ENCODE measurements at places on chromosomes 12 and 14.

- DNase-seq: peak; percentile 24
Observed at GRCh38 chr12:108495054-108495453, 20.0 kb upstream of the FICD start.

- no peak for DNase-seq
Observed at GRCh38 chr14:55869397-55870049, 248.7 kb upstream of the PELI2 start.

DNA sequence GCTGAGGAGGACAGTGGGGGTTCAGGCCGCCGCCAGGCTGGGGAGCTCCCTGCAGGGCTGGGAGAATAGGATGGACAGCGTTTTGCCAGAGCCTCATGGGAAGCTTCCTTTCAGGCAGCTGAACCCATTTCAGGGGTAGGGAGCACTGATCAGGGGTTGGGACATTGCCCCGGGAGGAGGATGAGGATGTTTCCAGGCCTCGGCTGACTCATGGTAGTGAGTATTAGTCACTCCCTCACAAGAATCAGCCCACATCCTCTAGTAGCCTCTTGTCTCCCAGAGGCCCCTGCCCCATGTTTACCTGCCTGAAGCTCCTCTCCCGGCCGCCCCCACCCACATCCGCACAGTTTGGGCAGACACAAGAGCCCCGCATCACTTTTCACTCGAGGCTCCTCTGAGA is 89.8 kb downstream of the ZFP36L1 start:
- no peak for DNase-seq

DNA sequence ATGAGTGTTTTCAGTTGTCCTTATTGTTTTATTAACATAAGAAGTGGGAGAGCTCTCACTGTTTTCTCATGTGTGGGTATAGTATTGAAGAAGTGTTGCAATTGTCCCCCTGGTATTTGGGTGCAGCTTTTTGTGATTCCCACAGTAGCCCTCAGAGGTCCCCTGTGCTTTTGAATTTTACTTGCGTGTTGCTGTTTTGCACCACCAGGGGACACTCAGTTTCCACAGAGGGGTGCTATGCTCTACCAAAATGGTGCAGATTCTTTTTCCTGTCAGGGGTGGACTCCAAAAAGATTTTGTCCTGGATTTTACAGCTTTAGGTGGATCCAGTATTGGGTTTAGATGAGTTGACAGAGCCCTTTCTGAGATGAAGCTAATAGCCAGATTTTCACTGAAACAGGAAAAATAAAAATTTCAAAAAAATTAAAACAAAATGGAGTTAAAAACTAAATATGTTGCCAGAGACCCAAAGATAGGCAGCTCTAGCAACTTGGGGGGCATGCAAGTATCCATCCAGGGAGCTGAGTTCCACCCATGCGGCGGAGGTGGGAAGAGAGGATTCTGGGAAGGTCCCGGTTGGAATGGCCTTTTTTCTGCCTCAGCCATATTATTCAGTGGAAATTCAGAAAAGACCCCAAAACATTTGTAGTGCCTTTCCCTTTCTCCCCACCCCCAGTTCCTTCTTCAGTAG is 50.2 kb downstream of the TTLL5 start:
- peak; percentile 21 for DNase-seq

GRCh38 chr14:50521912-50522341 is 10.4 kb downstream of the MAP4K5 start:
- peak; percentile 38 for DNase-seq

DNA sequence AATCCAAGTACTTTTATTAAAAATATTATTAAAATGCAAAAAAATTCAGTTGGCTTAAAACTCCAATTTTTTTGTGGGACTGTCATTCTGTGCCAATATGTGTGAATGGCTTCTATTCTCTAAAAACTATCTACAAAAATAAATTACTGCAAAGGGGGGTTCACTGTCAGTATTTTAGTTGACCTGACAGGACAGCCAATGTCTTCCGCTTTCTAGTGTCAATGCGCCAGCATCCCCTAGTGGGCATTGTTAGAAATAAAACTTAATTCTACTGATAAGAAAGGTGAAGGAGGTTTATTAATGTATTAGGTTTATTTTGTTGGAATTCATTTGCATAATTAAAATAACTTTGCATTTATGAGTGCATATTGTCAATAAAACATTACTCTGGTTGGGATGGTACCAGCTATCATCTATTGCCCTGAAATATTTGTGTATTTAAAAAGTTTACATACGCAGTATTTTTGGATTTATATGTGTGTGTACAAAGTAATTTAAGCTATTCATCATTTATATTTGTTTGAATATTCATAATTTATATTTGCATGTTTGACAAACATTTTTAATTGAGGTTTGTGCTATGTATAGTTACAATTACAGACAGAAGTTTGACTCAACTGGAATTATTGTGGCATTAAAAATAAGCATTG is 527.2 kb downstream of the FLRT2 start:
- DNase-seq: peak; percentile 42

GRCh38 chr12:6817662-6818157 is 3.9 kb upstream of the GPR162 start:
- no peak for DNase-seq

- DNase-seq: no peak
Observed at GRCh38 chr14:37791384-37792036, 196.1 kb downstream of the TTC6 start.

GRCh38 chr12:70908978-70909377 is 11.6 kb downstream of the PTPRR start:
- DNase-seq: no peak

- no peak for DNase-seq
Observed at GRCh38 chr12:109497675-109498074, 20.2 kb downstream of the UBE3B start.

DNA sequence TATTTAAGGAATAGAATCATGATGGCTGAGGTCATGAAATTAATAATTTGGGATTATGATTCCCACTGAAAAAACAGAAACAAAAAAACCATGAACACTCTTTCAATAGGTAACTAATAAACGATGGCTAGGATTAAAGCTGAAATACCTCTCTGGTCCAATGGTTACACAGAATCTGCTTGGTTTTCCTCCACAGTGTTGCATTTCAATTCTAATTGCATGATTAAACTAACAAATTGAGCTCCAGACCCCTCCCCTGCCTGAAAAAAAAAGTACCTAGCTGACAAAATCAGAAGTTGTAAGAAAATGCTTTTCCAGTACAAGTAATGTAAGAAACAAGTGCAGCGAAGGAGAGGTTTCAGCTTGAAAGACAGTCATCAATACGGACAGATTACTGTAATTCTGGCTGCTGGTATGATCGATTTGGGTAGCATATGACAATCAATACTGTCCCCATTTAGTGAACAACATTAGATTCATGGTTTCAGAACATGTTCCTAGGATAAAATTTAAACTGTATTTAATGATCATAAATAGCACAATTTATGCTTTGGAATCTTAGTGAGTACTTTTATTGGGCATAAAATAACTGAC is 32.0 kb downstream of the INSM2 start:
- DNase-seq: no peak

DNA sequence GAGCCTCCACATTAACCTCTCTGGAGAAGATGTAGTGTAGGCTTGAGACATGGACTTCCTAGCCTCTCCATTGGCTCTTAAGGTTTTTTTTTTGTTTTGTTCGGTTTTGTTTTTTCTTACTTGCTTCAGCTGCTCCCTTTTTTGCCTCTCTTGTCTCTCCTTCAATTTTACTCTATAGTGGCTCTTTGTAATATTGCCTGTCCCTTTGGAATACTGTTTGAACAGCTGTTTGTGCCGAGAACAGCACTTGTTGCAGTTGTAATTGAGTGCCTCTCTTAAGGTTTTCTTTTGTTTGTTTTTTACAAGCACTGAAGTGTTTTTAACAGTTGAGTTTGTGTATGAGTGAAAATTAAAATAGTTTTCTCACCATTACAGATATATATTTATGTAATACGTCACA is 567.7 kb downstream of the LRFN5 start:
- DNase-seq: peak; percentile 91

DNA sequence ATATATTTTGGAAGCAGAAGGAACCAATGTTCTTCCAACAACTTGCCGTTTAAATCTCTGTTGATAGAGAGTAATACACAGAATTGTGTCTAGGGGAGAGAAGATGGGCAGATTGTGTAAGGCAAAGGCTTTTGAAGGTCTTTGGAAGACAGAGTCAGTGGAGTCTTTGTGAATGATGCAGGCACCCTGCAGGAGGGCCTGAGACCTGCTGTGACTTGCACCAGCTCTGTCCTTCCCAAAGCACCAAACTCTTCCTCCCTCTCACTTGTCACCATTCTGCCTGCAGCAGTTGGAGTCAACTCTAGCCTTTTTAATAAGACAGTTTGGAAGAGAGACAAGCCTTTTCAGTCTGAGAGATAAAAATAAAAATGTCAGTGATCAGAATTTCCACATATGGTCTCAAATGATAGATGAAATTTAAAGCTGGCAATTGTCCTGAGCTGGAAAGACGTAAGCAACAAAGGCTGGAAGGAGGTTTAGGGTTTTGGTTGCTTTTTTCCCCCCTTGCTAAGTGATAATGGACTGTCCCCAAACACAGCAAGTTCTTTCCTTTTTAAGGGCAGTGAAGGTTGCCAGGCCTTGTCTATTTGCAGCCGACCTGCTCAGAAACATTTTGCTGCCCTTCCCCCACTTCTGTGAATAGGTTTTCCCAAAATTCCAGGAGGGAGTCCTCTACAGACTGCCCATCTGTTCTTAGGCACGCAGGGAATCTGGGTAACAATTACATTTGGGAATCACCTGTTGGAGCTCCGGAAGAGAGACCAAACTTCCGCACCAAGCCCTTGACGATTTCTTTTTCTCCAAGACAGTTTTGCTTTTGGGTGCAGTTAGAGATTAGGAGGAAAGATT is 103.0 kb upstream of the NTF3 start:
- no peak for DNase-seq

DNA sequence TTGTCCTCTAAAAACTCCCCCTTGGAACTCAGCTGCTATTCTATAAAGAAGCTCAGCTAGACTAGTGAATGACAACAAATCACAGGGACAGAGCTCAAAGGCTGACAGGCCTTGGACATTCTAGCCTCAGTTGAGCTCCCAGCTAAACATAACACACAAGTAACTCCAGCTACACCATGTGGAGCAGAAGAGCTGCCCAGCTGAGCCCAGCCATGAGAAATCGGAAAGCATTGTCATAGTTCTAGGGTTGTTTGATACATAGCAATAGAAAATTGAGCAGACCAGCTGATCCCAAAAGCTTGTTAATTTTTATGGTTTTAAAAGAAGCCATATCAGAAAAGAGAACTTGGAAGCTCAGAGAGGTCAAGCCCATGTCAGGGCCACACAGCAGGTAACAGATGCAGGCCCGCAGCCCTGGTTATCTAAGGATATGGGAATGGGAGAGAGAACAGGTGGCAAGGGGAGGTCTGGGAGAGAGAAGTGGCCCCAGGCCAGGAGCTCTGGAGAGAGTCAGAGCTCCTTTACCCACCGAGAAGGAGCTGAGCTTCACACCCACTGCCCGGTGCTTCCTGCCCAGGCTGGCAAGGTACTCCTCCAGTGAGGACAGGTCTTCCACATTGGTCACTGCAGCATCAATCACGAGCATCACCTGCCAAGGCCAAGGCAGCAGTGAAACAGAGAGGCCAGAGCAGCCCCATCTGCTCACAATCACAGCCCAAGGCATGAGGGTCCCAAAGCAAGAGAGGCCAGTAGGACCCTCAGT is 2.9 kb downstream of the NGB start:
- DNase-seq: no peak

DNA sequence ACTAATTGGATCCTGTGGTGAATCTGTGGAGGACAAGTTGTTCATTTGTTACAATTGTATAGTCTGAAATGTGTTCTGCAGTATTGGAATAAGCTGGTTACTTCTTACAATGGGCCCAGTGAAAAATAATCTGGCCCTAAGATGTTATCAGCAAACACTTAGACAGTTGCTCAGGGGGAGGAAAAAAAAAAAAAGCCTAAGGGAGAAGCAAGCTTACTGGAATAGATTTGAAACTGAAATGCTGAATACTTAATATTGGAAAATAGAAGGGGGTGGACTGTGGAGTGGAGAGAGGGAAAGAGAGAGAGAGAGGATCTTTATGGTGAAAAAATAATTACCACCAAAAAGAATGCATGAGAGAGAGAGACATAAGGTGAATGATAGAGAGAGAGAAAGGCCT is 4.0 kb downstream of the FOXG1 start:
- no peak for DNase-seq

GRCh38 chr14:49583629-49584028 is 2.6 kb downstream of the RPS29 start:
- no peak for DNase-seq

GRCh38 chr12:19646599-19646998 is 207.3 kb downstream of the AEBP2 start:
- DNase-seq: no peak

DNA sequence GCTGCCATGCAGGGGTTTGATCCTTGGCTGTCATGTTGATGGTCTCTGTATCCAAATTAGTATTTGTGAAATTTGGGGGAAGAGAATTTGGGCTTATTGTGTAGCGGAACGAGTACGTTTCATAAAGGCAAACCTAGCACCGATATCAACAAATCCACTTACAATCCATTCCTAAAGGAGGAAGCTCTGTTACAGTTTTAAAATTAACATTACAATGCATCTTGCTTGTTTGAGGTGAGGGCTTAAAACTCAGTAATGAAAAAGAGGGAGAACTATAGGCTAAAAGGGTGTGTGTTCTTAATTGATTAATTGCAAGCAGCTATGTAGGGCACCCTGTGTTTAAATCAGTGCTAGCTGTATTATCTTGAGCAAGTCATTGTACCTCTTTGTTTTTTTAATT is 13.7 kb downstream of the RASSF3 start:
- DNase-seq: no peak

- DNase-seq: peak; percentile 48
Observed at GRCh38 chr14:90060312-90060964, 1.4 kb upstream of the KCNK13 start.

- DNase-seq: no peak
Observed at GRCh38 chr14:39342768-39343167, 89.5 kb downstream of the FBXO33 start.

DNA sequence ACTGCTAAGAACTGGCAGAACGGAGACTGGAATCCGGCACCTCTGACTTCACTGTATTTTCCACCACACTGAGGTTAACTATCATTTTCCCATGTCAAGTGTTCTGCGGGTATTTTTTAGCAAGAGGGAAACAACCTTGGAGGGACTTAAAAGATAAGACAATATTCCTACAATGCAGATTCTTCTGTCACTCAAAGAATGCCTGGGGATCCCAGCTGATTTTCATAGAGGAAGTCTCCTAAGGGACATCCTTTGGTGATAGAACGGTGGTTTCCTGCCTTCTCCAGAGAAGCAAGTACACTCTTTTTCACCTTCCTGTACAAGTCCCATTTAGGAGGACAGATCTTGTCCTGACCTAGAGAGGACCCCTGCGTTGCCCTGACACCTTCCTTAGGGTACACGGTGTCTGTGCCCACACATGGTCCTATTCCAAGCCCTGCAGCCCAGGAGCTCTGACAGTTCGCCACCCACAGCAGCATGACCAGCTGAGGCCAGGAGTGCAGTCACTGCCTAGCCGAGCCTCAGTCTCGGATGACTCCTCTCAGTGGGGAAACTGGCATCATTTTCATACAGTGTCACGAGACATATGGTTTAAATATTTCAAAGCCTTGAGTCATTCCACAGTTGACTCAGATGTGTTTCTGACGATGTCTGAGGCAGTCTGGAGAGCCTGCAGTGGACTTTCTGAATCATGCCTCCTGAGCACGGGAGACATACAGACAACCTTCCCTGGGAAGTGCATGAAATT is 181.3 kb upstream of the FKBP4 start:
- DNase-seq: no peak

All from SHP77 (cell line).